SIG-M5 (cell line): ENCODE measurements at places on chromosomes 5 and 9.

- no peak for DNase-seq
Observed at GRCh38 chr5:143086908-143087637, 316.4 kb downstream of the NR3C1 start.

- DNase-seq, result no peak
Observed at GRCh38 chr9:14081745-14082144, 232.2 kb downstream of the NFIB start.

- DNase-seq, result no peak
Observed at GRCh38 chr9:128275198-128276007, at the start of gene GOLGA2. GOLGA2 (minus strand) TSS chr9:128276007; CDS start chr9:128275976, 31 bp downstream.

- DNase-seq, result no peak
Observed at GRCh38 chr5:99272576-99272975, 343.8 kb upstream of the CHD1 start.

DNA sequence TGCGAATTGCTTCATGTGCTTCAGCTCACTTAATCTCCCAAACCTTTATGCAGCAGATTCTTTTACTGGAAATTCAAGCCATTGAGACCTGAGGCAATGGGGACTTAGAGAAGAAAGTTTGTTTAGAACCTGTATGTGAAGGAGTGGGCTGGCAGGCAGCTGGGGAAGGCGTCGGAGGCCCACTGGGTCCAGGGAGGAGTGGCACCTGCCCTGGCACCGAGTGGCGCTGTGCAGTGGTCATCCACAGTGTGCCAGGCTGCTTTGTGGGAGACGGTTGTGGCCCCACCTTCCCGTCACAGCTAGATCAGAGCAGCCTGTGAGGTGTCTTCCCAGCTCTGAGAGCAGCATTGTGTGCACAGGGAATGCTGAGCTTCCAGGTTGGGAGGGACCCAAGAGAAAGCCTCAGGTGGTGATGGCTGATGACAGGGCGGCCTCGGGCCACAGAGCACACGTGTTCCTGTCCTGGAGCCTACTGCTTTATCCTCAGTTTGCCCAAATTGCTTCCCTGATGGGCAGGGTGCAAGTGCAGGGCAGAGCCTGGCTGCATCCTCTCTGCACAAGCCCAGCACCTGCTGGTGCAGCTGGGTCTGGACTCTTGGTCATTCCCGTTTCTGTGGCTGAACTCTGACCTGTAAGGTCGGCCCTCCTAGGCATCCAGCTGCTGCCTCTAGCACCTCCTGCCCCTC, 175.2 kb downstream of the CACNA1B start:
- DNase-seq, result no peak

DNA sequence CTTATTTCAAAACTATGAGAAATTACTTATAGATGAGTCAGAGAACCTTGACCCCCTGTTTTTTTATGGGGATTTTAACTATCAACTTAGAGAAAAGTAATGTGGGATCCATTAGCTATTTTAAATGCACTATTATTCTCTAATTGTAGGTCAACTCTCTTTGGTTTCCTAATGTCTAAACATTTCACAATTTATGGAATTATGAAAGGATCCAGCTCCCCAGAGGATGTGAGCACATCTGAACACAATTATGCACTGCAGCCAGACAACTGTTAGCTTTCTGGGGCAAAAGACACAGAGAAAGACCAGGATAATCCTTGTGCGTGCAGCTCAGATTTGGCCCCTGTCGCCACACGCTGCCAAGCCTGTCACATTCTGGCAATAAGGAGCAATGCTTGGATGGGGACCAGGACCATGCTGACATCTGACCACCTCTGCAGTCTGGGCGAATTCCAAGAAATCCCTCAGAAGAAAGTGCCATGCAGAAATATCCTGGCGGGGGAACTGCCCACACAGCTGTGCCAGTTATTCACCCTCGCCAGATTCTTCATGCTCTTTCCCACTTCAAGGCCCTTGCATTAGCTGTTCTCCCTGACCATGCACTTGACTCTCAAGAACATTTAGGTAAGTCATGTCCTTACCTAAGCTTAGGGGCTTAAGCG, 22.2 kb upstream of the CMBL start:
- DNase-seq, result no peak

GRCh38 chr5:1105350-1106265, 6.3 kb downstream of the SLC12A7 start:
- no peak for DNase-seq

- peak; percentile 9 for DNase-seq
Observed at GRCh38 chr5:135578685-135579341, at the start of gene CXCL14. CXCL14 (minus strand) TSS chr5:135578991; CDS start chr5:135578778, 213 bp downstream.

DNA sequence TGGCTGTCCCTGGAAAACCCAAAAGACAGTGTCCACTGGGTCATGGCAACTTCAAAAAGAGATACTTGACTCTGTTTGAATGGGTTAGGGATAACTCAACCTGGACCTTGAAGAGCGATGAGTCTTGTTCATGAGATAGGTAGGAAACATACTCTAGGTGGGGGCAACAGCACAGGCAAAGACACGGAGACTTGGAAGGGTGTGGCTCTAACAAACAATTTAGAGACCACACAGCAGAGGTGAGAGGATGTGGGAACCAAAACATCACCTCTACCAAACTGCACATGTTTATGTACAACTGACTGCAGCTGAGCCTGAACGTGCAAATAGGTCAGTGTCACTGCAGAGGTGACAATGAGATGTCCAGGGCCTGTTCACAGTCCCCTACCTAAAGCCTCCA, 247.7 kb upstream of the ADRA1B start:
- no peak for DNase-seq

GRCh38 chr5:17282283-17283120, 65.1 kb downstream of the BASP1 start:
- no peak for DNase-seq

DNA sequence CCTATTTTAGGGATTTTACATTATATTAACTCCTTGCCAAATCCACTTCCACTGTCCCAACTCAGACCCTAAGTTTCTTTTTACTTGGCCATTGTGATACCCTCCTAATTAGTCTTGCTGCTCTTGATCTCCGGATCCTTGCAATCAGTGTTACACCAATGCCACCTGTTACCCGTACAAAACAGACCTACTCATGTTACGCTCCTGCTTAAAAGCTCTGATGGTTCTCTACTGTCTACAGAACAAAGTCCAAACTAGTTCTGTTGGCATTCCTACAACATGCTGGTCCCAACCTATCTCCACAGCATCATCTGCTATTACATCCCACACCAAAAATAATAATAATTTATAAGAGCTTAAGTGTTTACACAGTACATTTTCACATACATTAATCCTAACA, 9.8 kb downstream of the ECPAS start:
- no peak for DNase-seq

DNA sequence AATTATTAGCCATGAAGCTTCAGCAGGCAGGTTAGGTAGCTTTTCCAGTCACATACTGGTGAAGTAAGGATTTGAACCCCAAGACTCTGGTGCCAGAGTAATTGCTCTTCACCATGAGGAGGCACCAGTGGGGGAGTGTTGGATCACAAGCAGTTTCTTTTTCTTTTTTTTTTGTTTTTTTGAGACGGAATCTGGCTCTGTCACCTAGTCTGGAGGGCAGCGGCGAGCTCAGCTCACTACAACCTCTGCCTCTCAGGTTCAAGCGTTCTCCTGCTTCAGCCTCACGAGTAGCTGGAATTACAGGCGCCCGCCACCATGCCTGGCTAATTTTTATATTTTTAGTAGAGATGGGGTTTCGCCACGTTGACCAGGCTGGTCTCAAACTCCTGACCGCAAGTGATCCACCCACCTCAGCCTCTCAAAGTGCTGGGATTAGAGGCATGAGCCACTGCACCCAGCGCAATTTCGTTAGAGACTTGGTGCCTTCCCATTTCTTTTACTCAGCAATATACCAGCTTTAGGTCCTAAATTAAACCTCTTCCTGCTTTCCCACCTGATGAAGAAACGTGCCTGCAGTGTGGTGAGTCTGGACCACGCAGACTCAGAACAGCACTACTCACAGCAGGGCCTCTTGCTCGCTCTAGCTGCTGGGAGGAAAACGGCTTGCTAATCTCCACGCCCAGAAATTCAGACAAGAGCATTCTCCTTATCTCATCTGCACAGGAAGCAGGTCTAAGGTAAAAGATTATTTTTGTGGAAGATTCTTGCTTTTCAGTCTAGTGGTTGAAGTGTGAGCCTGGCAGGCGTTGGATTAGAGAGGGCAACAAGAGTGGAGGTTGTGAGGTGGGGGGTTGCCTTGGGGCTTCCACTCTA, at the start of gene S100Z:
Gene S100Z (plus strand): TSS at position 596 of the 873 bp plus-strand sequence. CDS start 25,346 bp downstream, outside the sequence.
- no peak for DNase-seq
